ENCODE measurements at places on chromosomes 6 and 20.

DNA sequence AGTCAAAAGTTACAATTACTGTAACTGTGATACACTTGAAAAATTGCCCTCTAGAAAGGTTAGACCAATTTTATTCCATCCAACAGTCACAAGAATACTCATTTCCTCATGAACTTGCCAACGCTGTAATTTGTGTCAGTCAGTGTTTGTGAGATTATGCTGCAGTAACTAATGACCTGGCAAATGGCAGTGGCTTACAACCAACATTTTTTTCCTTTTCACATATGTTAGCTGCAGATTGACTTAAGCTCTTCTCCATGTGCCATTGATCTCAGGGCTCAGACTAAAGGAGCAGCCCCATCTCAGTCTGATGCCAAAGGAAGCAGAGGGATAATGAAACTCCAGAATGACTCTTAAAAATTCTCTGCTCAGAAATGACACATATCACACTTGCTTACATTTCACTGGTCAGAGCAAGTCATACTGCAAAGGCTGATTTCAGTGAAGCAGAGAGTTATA, 92.3 kb upstream of the ELOVL5 start:
- DNase-seq = no peak

- DNase-seq = no peak
Measured at GRCh38 chr20:21033817-21034216, 72.3 kb downstream of the LINC00237 start.

- DNase-seq = peak; percentile 53
Measured at GRCh38 chr20:13262671-13263360, 41.7 kb downstream of the ISM1 start.

DNA sequence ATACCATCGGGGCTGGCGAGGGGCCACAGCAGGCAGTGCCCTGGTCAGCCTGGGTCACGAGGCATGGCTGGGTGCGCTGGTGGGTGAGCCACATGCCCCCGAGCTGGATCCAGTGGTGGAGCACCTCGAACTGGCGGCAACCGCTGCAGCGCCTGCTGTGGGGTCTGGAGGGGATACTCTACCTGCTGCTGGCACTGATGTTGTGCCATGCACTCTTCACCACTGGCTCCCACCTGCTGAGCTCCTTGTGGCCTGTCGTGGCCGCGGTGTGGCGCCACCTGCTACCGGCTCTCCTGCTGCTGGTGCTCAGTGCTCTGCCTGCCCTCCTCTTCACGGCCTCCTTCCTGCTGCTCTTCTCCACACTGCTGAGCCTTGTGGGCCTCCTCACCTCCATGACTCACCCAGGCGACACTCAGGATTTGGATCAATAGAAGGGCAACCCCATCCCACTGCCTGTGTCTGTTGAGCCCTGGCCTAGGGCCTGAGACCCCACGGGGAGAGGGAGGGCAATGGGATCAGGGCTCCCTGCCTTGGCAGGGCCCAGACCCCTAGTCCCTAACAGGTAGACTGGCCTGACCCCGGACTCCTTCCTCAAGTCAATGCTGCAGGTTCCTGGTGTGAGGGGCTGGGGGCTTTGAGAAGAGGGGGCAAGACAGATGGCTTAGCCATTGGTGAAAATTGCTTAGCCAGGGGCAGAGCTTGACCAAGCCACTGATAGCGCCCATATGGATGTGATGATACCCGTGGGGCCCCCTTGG, 598 bp downstream of the TMEM239 start:
- DNase-seq = no peak

GRCh38 chr6:25397406-25397805, 118.2 kb downstream of the CARMIL1 start:
- no peak for DNase-seq

DNA sequence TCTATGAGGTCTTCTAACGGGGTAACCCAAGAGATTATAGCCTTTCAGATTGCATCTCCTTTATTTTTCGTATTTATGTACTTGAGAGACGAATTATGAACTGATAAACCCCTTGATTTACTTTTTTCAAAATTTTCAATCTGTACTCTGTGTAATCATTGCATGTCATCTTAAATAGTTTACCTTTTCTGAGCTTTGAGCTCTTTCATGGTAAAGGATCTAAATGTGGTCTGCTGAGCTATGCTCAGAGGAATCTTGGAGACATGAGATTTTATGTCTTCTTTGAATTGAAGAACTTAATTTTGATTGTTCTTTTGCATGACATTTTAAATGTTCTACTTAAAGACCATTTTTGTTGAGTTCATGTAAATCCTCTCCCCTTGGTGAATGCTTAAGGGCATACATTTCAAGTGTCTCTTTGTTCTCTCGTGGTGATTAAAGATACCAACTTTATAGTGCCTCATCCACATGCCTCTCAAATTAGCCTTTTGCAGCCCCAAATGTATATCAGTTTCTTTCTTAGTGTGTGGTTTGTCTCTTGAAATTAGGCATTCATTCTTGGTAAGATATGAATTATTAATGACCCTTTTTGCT, 116.3 kb upstream of the SCGN start:
- DNase-seq = no peak

- no peak for DNase-seq
Measured at GRCh38 chr6:24536466-24536865, 41.7 kb downstream of the ALDH5A1 start.

DNA sequence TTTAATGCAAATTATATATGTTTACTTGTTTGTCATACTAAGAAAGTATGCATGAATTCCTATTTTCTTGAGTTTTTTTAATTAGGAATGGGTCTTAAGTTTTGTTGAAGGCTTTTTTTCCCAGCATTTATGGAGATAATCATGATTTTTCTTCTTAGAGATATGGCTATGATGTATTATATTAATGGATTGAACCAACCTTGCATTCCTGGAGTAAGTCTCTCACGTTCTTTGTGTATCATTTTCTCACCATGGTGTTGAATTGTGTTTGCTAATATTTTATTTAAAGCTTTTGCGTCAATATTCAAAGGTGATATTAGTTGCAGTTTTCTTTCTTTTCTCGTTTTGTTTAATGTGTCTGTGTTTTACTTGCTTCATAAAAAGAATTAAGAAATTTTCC, 48.4 kb upstream of the SLC35D3 start:
- peak; percentile 14 for DNase-seq

GRCh38 chr20:57493091-57493615, 31.8 kb downstream of the CTCFL start:
- no peak for DNase-seq

GRCh38 chr6:71224011-71224410, 64.6 kb upstream of the OGFRL1 start:
- DNase-seq = no peak

DNA sequence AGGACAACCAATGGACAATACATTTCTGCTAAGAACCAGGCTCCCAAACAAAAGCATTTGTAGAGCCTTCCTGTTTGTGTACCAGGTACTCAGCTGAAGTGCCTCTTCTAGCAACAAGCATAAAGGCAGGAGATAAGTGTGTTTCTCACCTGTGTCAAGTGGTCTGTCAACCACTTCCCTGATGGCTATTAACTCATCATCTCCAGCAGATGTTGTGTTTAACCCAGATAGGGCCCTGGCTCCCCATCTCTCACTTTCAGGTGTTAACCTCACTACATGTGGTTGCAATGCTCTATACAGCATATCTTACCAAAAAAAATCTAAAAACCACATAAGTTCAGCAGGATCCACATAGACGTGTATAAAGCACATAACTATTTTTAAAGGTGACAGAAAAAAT, 9.6 kb upstream of the IL17A start:
- DNase-seq = no peak

- peak; percentile 39 for DNase-seq
Measured at GRCh38 chr6:141677598-141678211, 455.0 kb upstream of the GJE1 start.

- no peak for DNase-seq
Measured at GRCh38 chr6:149392093-149392492, 8.0 kb upstream of the SUMO4 start.

DNA sequence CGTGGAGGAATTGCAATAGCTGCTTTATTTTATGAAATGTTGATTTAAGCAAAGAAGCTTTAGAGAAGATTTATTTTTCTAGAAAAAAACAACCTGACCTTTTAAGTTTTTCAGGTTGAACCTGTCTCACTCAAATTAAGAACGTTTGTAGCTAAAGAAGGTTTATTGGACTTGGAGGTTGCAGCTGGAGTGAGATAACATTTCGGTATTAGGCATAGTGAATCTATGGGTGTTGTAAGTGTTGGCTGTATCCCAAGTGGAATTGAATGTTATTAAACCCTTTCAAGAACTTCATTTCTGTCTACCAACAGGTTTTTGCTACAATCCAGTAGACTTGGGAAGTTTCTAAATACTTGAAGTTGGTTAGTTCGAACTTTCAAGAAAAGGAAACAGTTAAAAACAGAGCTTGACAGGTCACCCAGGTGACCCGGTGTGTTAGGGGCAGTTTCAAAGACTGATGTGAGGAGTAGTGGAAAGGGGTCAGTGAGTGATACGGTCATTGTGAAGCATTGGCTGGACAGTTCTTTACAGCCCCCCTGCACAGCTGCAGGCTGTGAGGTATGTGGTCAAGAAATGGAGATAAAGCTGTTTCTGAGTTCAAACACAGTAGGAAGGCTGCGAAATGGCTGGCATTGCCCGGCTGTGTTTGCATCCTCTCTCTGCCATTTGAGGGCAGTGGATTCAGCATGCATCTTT, 2.4 kb upstream of the TBCC start:
- DNase-seq = no peak

DNA sequence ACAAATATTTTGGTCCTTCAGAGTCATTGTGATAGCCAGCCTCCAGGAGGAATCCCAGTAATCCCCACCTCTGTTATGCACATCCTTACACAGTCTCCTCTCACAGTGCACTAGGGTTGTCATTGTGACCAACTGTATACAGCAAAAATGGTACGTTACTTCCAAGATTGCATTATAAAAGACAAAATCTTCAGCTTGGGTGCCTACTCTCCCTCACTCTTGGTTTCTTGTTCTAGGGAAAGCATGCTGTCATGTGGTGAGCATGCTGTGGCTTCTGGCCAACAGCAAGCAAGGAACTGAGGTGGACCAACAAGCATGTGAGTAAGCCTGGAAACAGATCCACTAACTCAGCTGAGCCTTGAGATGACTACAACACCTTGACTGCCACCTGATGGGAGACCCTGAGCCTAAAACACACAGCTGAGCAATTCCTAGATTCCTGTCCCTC, 130.1 kb upstream of the DST start:
- DNase-seq = peak; percentile 52

GRCh38 chr6:63734923-63735322, 99.3 kb downstream of the PHF3 start:
- DNase-seq = no peak

DNA sequence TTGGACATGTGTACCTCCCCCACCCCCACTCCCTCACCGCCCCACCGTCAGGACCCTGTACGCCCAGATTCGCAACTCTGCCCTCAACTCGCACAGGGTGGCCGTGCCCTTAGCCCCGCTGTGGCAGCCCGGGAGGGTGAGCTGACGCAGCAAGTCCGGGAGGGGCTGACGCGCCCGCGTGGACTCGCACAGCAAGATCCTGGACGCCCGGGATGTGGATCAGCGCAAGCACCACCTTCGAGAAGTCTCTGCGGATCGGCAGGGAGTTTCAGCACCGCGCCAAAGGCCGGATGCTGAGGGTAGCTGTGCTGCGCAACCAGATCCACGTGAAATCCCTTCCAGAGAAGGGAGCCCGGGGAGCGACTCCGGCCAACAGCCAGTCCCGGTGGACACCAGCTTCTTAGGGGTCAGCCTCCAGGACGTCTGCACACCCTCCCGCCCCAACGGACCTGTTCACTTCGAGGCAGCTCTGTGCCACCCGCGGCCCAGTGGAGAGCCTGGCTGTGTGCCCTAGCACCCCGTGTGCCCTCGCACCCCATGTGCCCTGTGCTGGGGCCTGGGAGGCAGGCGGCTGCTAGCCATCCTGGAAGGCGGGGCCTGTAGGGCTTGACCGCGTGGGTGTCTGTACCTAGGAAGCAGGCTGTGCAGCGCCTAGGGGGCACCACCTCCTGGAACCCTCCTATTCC, 6.7 kb upstream of the GJA10 start:
- no peak for DNase-seq

GRCh38 chr20:63122626-63123025, 93.3 kb downstream of the YTHDF1 start:
- no peak for DNase-seq

GRCh38 chr6:27178407-27178730, 69.1 kb upstream of the PRSS16 start:
- no peak for DNase-seq

GRCh38 chr20:52681288-52681687, 290.9 kb upstream of the TSHZ2 start:
- DNase-seq = peak; percentile 33

DNA sequence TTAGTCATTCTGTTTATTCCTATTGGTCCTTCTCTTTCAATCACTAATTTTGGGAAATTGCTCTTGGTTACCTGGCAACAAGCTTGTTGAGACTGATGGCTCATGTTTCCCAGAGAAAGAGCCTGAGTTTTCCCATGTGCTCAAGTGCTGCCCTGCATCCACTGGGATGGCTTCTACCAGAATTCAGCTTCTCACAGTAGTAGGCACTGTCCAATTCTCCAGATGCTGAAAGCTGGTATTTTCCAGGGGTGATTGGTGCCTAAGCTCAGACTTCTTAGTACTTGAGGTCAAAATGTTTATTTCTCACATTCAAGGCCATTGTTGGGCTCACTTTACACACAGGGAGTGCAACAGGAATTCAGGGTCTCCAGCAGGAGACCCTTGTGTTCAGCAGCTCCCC, 29.1 kb upstream of the SLC2A12 start:
- no peak for DNase-seq
